ENCODE measurements at places on chromosomes 16 and 17.

DNA sequence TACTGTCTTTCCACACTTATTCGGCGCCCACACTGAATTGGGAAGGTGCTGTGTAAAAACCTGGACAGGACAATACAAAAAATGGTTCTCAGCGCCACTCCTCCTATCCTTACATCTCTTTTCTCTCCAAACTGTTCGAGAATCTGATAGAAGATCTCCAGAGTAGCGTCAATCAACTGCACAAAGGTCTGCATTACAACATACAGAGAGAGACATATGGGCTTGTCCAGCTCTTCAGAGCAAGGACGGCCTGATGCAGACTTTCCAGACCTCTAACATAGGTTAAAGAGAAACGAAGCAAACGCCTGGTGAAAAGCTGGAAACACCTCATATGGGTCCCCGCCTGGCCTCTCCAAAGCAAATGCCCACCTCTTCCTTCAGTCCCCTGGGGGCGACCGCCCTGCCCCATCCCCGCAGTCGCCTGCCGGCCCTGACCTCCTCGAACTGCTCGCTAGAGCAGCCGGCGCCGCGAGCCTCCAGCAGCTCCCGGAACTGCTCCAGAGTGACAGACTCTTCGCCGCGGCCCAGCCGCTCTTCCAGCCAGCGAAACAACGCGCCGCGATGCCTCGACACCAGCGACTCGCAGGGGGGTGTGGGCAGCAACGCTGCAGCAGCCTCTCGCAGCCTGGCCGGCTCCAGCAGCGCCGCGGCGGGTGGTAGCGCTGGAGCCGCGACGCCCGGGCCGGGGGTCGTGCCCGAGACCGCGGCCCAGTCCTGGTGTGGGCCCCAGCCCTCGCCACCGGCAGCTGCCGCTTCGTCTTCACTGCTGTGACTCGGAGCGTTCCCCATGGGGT is 526 bp downstream of the ZZEF1 start:
- DNase-seq = no peak

GRCh38 chr16:29663016-29663806 is at the start of gene SPN:
Gene SPN (plus strand): TSS chr16:29663247. CDS start chr16:29663729, 482 bp downstream.
- no peak for DNase-seq

GRCh38 chr17:72677714-72678390 is 414.6 kb downstream of the SLC39A11 start:
- DNase-seq = no peak

DNA sequence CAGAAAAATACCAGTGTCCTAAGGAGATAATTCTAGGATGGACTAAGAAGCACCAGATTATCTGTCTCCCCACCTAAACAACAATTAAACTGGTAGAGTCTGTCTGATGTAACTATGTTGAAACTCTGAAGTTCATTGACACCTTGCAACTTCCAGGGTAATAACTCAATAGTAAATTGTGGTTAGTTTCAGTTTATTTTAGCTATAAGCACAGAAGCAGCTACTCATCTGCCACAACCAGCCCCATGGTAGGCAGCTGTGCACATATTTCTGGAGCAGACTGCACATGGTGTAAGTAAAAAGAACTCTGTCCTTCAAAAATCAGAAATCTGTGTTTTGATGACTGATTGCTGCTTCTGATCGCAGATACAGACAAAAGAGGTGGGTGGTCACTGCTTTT is 852.1 kb downstream of the CDH11 start:
- no peak for DNase-seq

GRCh38 chr17:66306446-66306845 is 4.0 kb downstream of the PRKCA start:
- no peak for DNase-seq

DNA sequence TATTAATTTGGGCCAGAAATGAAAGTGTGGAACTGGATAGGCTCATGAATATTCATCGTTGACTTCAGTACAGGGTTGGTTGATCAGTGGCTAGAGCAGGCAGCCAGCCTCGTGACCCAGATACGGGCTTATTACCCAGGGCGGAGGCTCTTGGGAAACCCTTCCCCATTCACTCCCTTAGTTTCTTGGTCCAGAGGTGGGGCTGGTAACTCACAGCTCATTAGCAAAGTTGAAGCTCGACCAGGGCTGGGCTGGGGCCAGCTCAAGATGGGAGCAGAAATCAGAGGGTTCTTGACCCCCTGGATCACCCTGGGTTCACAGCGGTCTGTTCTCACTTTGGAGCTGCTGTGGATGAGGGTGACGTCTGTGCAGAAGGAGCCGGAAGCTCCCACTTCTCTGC is 44.6 kb upstream of the GSE1 start:
- DNase-seq = no peak

- no peak for DNase-seq
Observed at GRCh38 chr16:87368029-87368770, 15.4 kb downstream of the FBXO31 start.

- no peak for DNase-seq
Observed at GRCh38 chr17:49588312-49588711, 12.6 kb downstream of the NXPH3 start.

GRCh38 chr17:44331249-44331760 is 6.7 kb upstream of the SLC25A39 start:
- DNase-seq = no peak

DNA sequence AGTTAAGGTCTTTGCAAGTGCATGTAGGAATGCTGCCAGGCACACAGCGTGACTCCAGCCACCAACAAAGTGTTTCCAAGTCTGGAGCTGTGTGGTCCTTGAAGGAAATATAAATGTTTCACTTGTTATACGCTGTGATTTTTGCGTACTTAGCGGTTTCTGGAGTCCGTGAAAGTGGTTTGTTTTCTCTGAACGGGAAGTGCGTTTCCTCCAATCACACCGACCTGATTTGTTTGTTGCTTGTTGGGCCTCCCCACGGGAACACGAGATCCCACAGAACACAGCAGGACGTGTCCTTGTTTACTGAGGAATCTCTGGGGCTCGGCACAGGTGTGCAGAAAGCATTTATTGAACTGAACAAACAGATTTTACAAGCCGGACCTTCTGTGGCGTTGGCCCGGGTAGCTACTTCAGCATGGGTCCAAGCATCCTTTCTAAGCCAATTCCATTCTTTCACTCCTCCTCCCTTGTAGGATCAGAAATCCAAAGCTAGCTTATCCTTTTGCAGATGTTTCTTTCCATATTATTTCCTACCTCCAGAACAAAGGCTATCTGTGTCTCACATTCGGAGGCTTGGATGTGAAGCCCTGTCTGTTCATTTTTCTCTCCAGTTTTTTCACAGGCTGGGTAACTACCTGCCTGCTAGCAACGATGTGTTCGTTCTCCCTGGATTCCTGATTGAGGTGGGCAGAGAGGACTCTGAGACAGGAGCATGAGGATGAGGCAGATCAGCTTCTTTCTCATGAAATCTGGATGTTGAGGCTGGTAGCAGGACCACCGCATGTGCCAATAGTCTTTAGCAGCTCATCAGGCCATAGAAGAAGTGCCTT is 44.6 kb downstream of the ABAT start:
- no peak for DNase-seq

Data from GM04504 (cell line).